ENCODE measurements at places on chromosomes 3 and 15.

GRCh38 chr3:153830552-153830951, 290.6 kb upstream of the ARHGEF26 start:
- DNase-seq: no peak

GRCh38 chr3:68919000-68919399, 13.3 kb downstream of the TAFA4 start:
- DNase-seq: no peak

- no peak for DNase-seq
Observed at GRCh38 chr15:80162059-80162554, 9.3 kb downstream of the FAH start.

DNA sequence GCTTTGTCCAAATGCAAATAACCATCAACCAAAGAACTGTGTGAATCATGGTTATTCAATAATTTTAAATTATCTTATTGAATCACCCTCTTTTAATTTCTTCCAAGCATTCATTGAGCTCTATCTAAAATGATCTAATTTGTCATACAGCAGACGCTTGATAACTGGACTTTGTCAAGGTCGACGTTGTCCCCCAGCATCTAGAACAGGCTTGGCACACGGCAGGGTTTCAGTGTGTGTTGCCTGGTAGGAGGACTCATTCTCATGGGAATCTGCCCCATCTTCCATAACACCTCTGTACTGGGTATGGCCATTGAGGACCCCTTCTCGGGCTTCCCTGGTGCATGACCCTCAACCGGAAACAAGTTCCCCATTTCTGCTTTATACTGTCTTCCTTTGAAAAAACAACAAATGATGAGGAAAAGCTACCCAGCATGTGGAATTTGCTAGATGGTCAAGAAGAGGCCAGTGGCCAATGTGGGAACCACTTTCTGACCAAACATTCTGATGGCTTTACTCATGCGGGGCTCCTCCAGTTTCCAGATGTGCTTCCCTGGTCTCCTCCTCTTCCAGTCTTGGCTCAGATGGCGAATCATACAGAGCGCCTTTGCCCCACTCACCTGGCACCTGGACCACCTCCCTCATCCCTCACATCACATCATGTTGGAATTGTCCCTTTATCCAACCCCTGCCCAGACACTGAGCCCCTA, 41.7 kb upstream of the SEC22A start:
- DNase-seq: no peak

- DNase-seq: no peak
Observed at GRCh38 chr15:74207652-74208440, 5.3 kb upstream of the STRA6 start.

GRCh38 chr3:184248454-184249411, at the start of gene ALG3:
Gene ALG3 (minus strand): TSS chr3:184248962. CDS start chr3:184248940, 22 bp downstream.
- DNase-seq: peak; percentile 77

DNA sequence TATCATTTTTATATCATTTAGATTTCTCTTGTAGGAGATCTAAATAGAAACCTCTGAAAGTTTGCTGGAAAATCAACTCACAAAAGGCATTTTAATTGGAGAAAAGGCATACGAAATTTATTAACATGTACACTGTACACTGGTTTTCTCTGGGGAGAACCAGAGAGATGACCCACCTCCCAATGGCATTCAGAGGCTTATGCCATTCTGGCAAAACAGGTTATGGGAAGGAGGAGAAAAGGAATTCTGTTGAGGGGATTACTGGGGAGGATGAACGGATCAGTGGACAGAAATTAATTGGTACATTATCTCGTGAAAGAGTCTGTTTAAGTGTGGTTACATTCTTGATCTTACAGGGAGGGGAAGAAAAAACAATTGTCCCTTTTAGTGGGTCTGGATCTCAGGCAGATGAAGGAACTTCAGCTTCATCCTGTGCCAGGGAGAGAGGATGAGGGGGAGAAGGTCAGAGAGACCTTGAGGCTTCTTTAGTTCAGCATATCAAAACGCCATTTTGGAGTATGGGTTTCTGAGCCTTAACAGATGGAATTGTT, 16.5 kb downstream of the RAB11A start:
- no peak for DNase-seq

- DNase-seq: peak; percentile 56
Observed at GRCh38 chr15:74317820-74318375, 49.5 kb downstream of the CYP11A1 start.

DNA sequence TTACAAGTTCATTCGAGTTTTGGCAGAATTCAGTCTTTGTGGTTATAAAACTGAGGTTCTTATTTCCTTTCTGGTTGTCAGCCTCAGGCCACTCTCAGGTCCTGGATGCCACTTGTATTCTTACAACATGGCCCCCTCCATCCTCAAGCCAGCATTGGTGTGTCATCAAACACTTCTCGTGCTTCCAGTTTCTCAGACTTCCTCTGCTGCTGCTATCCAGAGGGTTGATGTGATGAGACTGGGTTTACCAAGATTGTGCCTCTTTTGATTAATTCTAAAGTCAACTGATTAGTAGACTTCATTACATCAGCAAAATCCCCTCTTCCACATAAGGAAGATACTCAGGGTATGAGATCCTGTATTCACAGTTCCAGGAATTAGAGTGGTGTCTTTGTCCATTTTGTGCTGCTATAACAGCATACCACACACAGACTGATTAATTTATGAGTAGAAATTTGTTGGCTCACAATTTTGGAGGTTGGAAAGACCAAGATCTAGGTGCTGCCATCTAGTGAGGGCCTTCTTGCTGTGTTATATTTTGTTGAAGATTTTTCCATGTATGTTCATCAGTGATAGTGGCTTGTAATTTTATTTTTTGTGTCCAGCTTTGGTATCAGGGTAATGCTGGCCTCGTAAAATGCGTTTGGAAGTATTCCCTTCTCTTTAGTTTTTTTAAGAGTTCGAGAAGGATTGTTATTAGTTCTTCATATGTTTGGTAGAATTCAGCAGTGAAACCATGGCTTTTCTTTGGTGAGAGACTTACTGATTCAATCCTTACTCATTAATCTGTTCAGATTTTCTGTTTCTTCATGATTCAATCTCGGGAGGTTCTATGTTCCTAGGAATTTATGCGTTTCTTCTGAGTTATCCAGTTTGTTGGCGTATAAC, 11.1 kb downstream of the LRCH3 start:
- no peak for DNase-seq

DNA sequence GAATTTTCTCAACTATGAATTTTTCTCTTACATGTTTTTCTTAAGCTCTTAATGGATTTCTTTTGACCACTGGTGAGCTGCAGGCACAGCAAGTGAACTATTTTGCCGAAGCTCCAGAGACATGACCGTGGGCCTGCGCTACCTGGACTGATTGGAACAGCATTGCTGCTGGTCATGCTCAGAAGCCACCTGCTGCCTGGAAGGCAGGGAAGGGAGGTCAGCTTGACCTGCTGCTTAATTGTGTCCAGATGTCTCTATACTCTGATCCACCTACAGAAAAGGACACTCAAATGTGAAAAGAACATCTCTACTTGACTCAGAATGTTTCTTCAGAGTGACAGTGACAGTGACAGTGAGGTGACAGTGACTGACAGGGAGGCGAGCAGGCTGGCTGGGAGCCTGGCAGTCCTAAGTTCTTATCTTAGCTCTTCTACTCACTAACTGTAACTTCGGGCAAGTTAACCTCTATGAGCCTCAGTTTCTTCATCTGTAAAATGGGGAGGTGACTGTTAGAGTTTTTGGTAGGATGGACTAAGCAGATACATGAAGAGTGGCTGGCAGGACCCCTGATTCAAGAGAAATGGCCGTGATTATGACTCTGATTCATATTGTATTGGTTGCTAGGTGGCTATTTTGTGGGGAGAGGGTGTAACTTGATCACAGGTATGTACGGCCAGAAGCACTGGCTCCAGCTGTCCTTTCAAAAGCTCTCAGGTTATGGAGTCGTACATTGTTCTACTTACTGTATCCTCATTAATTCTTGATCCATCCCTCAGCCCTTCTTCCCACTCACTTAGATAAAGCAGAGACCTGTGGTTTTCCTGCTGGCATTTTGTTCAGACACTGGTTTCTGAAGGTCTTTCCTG, 54.8 kb upstream of the DLG1 start:
- DNase-seq: peak; percentile 80

GRCh38 chr3:176927280-176927679, 270.0 kb downstream of the TBL1XR1 start:
- DNase-seq: no peak

GRCh38 chr15:39125226-39125625, 455.7 kb upstream of the THBS1 start:
- DNase-seq: no peak

DNA sequence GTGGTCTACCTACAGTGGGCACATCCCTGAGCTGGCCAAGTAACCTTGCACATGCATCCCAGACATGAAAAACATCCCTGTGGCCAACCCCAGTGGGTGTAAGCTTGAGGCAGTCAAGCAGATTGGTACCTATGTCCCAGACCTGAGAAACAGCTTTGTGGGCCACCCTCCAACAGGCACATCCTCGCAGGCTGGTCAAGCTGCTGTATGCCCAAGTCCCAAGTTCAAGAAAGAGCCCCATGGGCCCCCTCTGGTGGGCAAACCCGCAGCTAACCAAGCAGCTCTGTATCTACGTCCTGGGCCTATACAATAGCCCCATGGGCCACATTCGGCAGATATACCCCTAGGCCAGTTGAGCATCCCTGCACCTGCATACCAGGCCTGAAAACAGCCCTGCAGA, 186.3 kb upstream of the GPR149 start:
- no peak for DNase-seq

DNA sequence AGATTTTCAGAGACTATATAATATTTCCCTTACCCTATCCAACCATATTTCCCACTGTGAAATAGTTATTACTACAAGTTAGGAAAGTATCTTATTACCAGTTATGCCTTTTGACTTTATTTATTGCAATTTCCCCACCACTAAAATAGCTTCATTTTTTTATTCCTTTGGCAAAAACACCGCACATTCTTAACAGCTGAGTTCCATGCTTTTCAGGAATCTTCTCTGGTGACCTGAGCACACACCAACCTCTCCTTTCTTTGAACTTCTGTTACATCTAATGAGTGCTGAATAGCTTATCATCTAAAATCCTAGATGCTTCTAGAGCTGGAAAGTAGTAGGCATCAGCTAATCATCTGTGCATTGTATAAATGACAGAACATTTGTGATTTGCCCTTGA, 99.1 kb downstream of the UBE2E2 start:
- no peak for DNase-seq

Measured in DMS79 treated with DMSO at 0.1 percent for 48 hours (cell line).